ENCODE measurements at places on chromosomes 1 and 21.

DNA sequence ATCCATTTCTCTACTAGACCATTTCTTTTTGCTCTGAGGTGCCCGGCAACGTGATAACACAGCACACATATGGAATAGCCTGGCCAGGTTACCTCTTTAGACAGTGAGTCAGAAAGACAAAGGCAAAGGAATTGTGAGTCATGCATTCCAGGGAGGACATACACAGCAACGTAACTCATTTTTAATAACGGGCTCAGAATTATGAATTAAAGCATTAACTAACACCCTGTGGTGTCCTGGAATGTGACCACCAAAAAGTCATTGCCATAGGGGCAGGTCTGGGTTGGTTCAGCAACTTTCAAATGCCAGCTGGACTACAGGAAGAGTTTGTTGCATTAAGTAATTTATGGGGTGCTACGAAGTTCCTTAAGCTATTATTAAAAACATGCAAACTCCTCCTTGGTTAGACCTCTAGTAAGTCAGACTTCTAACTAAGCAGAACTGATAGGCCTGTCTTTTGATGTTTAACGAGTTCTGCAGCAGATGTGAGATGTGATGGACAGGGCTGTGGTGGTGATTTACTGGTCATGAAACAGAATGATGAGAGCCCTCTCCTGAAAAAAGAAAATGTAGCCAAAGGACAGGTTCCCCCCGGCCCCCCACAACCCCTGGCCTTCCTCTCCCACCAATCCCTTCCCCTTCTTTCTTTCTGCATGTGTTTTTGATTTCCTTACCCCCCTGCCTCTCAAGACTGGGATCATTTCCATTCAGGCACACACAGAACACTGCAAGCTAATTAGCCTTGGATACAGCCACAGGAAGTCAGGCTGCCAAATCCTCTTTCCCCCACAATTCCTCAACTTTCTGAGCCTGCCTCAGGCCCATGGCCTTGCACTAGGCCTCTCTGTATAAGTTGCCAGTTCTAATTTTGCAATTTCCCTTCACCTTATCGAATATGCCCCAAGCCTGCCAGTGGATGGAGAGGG is 88.9 kb upstream of the HAO2 start:
- no peak for DNase-seq

- DNase-seq, result no peak
Measured at GRCh38 chr1:89466307-89466930, 58.2 kb upstream of the LRRC8B start.

DNA sequence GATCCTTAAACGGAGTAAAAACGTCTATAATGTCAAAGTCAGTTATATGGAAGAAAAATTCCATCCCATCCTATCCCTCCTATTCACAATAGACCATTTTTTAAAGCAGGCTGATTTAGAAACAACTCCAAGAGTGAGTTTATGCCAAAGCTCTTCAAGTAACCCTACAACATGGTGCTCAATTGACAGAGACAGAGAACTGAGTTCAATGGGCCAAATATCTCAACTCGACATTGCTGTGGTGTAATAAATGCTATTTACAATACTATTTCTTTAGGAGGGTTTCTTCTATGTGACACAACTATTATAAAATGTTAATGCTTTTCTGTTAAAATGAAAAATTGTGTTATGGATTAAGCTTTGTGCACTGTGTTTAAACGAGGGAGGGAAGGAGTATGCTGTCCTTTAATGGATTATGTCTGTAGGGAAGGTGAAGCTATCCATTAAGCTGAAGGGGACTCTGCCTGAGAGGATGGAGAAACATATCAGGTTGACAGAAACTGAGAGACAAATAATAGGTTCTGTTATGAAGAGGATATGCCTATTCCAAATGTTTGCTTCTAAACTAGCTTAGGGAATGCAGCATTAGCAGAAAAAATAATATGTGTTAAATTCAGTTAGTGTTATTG is 362.5 kb upstream of the CHRM3 start:
- no peak for DNase-seq

- no peak for DNase-seq
Measured at GRCh38 chr21:38492007-38492406, 6.3 kb downstream of the ERG start.

GRCh38 chr1:226658546-226659125 is 80.4 kb downstream of the ITPKB start:
- no peak for DNase-seq

GRCh38 chr1:189939967-189940366 is 537.7 kb downstream of the BRINP3 start:
- no peak for DNase-seq

DNA sequence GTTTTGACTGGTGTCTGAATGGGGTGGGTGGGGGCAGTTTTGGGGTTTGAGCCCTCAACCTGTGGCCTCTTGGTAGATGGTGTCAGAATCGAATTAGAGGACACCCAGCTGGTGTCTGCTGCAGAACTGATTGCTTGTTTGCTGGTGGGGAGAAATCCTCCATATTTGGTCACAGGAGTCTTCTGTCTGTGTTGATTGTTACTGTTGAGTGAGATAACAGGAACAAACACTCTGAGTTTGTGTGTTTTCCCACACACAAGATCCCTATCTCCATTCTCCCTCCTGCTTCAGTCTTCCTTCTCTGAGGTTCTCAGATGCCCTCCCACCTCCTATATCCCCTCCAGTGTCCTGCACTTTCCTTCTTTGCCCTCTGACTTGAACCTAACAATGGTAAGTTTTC is 19.1 kb upstream of the CGN start:
- DNase-seq, result no peak

GRCh38 chr1:52139817-52140540 is 1.9 kb upstream of the ZFYVE9 start:
- DNase-seq, result no peak

GRCh38 chr1:177238967-177239366 is 68.2 kb downstream of the BRINP2 start:
- DNase-seq, result no peak

GRCh38 chr1:17586172-17586964 is 46.9 kb downstream of the ARHGEF10L start:
- DNase-seq, result no peak

GRCh38 chr1:29635501-29636263 is 399.4 kb downstream of the PTPRU start:
- no peak for DNase-seq

DNA sequence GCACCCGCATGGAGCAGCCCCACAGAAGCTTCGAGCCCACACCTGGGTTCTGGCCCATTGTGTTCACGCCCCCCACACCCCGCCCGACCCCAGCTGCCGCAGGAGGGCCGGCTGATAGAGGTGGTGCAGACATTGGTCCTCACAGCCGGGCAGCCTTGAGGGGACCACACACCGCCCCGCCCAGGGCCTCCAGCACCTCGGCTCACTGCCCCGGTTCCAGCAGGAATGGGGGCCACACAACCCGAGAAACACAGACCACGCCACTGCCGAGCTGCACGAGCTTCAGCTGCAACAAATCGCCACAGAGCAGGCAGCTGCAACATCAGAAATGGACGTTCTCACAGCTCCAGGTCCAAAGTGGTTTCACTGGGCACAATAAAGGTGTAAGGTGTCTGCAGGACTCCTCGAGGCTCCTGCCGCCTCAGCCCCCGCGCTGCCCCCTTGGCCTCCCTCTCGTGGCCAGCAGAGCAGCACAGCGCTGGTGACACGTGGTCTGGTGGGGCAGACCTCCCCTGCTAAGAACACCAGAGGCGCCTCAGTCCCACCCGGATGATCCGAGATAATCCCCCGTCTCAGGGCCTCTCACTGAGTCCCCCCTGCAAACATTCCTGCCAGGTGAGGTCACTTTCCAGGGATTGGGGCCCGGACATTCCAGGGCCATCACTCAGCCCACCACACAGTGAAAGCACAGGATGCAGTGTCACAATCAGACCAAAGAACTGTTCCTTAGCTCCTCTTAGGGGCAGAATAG is 62.3 kb upstream of the ADARB1 start:
- DNase-seq, result no peak

DNA sequence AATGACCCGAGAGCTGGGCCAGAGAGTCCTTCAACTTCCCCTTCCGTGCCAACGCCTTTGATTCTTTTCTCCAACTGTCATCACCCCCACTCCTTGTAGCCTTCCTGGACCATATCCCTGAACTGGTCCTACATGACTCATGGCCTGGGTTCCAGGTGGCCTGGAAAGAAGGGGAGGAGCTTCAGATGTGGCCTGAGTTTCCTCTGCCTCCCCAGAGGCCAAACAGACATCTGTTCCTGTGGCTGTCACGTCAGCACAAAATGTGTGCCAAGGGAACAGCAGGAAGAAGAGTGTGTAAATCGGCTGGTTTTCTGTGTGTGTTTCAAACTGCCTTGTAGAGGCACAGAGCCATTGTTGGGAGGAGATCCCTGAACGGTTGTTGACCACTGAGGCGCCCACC is 24.9 kb upstream of the KIRREL1 start:
- DNase-seq, result no peak

- no peak for DNase-seq
Measured at GRCh38 chr1:236200925-236201324, 58.6 kb downstream of the GPR137B start.

DNA sequence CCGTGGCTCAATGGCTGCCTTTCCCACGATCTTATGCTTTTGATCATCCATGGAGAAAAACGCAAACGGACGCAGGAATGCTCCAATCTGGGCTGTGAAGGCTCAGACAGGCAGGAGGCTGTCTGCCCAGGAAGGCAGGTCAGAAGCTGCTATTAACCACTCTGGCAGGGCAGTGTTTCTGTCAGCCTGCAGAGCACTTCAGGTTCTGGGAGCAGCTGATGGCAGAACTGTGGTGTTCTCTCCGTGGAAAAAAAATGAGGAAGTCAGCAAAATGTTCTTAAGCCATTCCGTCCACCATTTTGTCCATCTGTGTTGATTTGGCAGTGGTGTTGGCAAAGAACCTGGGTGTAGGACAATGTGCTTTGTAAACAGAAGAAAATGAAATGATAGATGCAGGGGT is 91.7 kb downstream of the SIM2 start:
- DNase-seq, result no peak

DNA sequence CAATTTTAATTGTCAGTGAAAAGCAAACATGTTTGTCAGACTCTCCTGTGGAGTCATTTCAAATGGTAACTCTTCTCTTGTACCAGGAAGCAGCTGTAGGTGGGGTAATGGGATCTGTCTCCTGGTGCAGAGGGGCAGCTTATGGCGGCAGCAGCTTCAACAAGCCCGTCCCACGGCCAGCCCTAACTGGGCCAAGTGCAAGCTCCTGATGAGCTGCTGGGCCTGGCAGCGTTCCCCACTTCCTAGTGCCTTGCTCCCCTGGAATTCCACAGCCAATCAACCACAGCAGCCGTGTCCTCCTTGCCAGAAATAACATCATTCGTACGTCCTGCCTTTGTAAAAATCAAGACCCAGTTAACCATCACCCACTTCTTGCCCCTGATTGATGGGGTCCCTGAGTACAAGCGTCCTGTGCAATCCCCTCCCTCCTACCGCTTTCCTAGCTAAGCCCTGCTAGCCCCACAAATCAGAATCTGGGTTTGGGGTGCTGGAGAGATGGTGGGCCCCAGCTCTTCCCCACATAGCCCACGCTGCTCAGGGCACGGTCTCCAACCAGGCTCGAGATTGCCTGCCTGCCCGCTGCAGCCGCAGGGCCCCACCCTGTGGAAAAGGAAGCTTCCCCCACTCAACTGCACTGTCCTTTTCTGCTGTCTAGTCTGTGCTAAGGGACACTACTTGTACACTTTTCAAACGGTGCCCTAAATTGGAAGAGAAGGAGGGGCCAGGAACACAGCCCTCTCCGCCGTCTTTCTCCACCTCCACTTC is 61.2 kb downstream of the TOR1AIP2 start:
- peak; percentile 4 for DNase-seq

- no peak for DNase-seq
Measured at GRCh38 chr1:178451529-178451928, 45.2 kb downstream of the CLEC20A start.

- DNase-seq, result no peak
Measured at GRCh38 chr1:4684136-4684535, 29.7 kb downstream of the AJAP1 start.

DNA sequence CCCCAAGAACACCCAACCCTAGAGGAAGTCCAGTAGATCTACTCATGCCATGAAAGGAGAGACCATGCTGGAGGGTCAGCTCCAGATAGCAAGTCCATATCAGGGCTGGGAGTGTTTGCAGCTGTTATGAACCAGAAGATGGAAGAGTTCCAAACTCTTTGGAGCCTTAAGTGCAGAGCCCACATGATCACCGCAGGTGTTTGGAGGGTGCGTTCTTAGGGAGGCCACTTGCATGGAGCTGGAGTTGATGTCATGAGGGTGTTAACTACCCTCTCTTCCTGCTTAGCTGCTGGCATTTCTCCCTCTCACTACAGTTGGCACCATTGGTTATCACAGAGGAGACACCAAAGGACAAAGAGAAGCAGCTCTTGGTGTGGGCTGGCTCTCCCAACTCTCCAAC is 616.9 kb downstream of the AJAP1 start:
- no peak for DNase-seq

GRCh38 chr1:201296352-201296751 is 13.0 kb downstream of the PKP1 start:
- DNase-seq, result no peak

DNA sequence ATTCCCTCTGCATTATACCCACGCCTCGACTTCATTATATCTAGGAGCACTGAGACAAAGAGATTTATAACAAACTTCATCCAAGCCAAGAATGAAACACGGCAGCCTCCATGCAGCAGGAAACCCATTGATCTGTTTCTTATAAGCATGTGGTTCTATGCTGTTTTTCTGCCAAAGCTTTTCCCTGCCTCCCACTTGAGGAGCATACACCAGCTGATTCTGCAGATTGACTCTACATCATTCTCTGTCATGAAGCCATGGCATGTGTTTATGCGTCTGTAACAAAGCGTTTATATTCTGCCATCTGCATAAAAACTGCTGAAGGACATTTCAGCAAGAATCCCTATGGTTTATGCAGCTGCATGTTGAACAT is 102.0 kb downstream of the CYYR1 start:
- DNase-seq, result no peak

DNA sequence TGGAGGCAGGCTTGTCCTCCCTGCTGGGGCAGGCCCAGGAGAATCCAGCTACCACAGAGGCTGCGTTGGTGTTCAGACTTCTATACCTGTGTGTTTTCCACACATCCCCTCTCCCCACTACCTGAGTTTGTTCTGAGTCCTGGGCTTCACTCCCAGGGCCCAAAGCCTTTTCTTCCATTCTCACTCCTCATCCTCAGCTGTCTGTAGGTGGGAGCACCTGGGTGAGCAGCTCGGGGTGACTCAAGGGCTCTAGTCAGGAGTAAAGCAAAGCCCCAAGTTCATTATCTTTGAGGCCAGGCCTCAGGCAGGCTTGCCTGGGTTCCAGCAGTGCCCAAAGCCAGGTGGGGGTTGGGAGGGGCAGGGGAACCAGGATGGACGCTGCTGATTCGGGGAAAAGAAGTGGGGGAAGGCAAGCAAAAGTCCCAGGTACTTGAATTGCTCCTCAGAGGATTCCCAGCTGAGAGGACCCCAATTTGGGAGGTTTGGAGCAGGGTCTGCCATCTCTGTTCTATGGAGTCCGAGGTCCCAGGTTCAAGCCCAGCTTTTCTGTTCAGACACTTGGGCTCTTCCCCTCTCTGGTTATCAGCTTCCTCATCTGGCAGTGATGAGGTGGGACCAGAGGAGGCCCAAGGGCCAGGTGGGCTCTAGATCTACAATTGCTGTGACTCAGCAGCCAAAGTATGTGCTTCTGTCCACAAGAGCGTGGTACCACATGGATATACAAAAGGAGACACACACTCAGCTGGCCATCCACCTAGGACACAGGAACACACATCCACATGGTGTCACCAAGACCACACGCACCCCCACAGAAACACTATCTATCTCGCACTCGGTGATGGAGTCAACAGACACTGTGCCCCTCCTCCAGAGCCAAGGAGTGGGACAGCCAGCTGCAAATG is 5.8 kb upstream of the PTPN7 start:
- no peak for DNase-seq

GRCh38 chr1:108960719-108961118 is 2.6 kb downstream of the CLCC1 start:
- DNase-seq, result no peak
